Activated naive CD4-positive, alpha-beta T cell treated with anti-CD3 and anti-CD28 coated beads, Interleukin-2, amount 50 U/mL, for 16 hours (primary cell): ENCODE measurements at places on chromosomes 2 and 18.

DNA sequence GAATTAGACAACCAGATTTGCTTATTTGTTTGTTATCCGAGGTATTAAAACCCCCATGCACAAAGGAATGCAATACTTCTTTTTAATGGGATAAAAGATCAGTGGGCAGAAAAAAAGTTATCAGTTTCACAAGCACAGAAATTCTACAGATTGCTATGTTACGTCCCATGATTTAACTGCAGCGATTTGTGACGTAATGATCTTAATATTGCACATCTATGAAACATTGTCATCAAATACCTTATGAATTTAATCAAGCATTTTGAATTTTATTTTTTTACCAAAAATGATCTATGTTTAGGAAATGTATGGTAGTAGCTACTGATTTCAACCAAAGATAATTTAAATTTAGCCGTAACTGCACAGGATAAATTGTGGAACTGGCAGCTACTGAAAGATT is 138.9 kb downstream of the FHOD3 start:
- no peak for DNase-seq

GRCh38 chr2:222572751-222573174 is 83.1 kb downstream of the FARSB start:
- no peak for DNase-seq

DNA sequence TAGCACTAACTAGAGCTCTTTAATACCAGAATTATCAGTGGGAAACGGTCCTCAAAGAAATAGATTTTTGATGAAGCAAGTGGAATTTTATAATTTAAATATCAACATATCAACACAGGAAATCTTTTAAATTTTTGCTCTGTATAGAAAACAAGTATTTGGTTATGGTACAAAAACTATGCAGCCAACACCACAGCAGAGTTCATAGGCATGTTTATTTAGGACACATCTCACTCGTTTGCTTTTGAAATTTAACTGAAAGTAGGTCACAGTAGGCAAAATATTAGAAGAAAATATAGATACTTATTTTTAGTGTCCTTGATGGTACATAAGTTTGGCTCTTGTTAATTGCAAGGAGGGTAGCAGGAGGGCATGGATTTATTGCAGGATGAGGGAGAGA is 34.3 kb upstream of the TANC1 start:
- DNase-seq, result no peak

DNA sequence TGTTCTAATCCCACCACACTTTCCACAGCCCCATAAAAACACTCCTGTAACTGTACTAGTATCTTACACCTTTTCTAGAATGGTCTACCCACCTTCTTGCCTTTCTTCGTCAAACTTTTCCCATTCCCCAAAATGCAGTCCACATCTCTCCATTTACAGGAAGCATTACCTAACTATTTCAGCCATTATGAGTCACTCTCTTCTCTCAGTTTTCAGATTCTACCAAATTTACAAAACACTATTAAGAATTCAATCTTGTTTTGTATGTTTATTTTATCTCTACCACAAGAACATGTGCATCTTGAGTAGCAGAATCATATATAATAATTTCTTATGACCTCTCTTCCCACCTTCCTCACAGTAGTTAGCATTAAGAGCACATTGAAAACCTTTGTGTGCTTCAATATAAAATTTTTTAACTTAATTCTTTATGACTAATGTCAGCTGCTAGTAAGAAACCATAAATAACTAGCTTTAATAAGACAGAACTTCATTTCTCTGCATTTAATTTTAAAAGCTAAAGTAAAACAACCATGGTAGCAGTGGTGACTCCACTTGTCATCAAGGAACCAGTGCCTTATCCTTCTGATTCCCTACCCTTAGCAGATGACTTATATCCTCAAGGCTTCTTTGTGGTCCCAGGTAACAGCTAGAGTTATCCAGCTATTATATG is 56.6 kb upstream of the MAP2 start:
- DNase-seq, result no peak

DNA sequence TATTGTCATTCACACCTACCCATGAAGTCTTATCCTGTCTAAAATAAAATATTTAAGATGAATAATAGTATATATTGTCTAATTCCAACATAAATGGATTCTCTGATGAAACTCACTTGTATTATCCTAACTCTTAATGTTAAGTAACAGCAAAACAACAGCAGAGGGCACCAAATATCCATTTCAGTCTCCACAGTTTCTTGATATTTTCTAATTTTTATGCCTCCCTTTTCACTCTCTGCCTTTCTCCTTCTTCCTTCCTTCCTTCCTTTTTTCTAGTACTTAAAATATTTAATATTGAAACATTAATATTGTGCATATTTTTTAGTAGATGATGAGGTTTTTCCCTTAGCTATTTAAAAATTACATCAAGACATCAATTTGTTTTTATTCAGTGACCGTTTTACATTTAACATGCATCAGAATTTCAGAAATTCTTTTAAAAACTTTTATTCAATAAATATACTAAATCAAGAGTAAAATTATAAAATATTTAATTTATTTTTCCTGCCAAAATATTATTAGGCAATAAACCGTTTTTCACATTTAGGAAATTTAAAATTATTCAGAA is 97.6 kb downstream of the WDR7 start:
- DNase-seq, result no peak

- DNase-seq, result no peak
These were observed 77.7 kb upstream of the FBXO11 start for GRCh38 chr2:47984041-47984440.

GRCh38 chr18:62249478-62250097 is 62.5 kb downstream of the RELCH start:
- DNase-seq, result peak; percentile 72

- DNase-seq, result no peak
These were observed 336.6 kb downstream of the SMAD2 start for GRCh38 chr18:47593744-47594472.

DNA sequence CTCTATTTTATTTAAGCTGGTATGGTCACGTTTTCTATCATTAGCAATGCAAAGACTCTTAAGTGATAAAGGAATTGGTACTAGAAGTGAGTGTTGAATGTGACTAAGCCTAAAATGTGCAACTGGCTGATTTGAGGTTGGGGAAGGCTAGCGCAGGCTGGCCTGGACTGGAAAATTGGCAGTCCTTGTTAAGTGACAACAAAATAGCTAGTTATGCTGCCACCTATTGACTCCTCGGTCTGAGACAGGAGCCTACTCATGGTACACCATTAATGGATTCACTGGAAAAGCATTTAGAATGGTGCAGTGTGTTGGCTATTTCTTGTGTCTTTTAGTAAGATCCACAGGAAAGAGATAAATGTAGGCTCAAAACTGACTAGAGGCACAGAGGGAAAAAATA is 5.7 kb upstream of the WIPF1 start:
- DNase-seq, result peak; percentile 49

GRCh38 chr2:208047840-208048239 is 22.5 kb upstream of the PLEKHM3 start:
- DNase-seq, result no peak

DNA sequence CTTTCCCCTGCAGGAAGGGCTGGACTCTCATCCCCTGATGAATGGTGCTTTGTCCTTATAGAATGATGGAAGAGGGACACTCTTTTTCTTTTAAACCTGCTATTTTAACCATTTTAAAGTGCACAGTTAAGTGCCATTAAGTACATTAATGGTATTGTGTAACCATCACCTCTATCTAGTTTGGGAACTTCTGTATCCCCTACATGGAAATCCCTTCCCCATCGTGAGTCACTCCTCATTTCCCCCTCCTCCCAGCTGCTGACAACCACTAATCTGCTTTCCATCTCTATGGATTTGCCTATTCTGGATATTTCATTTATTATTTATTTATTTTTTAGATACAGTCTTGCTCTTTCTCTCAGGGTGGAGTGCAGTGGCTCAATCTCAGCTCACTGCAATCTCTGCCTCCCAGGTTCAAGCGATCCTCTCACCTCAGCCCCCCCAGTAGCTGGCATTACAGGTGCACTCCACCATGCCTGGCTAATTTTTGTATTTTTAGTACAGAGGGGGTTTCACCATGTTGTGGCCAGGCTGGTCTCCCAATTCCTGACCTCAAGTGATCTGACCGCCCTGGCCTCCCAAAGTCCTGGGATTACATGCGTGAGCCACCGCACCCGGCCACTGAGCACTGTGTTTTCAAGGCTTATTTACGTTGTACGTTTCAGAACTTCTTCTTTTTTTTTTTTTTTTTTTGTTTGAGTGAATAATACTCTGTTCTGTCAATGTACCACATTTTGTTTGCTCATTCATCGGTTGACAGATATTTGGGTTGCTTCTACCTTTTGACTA is 15.8 kb downstream of the DGKD start:
- no peak for DNase-seq

DNA sequence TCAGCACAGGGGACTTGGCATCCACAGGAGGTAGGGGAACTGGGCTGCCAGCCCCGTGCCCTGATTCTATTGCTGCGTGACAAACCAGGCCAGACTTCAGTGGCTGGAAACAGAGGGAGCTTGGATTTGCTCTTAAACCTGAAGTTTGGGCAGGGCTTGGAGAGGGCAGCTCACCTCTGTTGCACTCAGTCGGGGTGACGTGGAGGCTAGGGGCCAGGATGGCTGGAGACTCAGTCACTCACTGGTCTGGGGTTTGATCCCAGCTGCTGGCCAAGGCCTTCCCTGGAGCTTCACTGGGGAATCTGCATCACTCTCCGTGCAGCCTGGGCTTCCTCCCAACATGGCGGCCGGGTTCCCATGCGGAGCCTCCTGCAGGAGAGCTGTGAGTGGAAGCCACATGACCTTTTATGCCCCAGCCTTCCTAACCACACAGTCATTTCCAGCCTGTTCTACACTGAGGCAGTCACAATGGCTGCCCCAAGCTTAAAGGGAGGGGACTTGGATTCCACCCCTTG is 175.2 kb upstream of the HDAC4 start:
- DNase-seq, result no peak

DNA sequence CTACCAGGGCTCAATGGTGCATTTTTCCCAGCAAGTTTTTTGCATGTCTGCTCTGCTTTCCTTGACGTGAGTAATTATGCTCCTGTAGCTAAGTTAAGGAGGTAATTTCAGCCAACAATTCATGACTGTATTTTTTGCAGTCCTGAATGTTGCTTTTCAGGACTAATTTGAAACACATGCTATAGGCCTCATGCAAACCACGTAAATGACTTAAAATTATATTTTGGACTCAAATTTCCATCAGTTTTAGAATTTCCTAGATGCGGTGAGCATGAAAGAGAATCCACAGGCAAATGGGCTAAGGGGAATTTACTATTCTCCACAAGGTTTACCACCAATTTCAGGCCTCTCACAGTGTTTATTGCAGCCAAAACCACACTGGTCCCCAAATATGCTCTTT is 589.9 kb upstream of the LRRTM1 start:
- DNase-seq, result no peak

- DNase-seq, result no peak
These were observed 445.1 kb upstream of the SPRED2 start for GRCh38 chr2:65877331-65878010.

GRCh38 chr2:182055993-182056392 is 70.3 kb downstream of the PPP1R1C start:
- no peak for DNase-seq

DNA sequence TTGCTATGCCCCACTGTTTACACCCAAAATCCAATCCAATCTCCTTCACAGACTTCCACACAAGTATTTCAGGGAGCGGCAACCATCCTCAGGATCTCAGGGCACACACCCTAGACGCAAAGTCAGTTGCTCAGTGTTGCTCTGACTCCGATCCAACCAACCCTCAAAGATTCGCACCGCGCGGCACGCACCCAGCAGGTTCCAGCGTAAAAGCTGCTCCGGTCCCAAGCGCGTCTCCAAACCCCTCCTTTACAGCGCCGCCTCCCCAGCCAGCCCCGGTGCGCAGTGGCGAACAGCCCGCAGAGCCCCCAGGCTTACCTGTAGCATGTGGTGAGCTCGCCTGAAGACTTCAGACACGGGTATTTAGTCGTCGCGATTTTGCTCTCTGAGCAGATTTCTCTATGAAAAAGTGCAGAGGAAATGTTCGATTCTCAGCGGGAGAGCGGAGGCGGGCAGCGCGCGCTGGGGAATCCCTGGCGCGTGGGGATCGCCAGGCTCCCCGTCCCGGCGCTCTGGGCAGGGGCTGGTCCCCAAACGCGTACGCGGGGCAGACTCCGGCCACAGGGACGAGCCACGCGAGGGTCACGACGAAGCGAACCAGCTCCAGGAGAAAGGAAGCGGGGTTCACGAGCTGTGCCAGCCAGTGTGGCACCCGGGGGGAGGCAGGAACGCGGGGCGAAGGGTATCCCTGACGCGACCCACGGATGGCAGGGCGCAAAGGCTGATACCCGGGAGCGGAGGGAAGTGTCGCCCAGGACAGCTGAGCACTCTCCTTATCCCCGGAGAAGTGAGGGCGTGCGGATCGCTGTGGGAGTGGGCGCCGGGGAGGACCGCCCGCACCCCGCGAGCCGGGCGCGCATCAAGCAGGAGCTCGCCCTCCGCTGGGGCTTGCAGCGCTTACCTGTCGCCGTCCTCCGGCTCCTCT is 650 bp downstream of the CCBE1 start:
- DNase-seq, result no peak

DNA sequence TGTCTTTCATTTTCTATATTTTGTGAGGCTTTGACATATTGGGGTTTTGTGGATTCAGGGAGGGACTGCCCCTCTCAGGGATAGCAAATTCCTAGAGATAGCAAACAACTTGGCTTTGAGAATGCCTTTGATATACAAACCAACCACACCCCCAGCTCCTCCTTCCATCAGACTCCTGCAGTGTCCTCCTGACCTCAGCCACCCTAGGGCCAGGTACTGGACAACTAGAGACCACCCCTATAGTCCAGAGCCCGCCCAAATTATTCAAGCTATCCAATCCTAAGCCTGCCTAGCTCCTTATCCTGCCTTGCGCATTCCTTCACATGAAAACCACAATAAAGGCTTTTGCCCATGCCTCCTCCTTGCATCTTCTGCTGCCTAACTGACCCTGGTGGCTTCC is 22.9 kb upstream of the STAM2 start:
- no peak for DNase-seq

GRCh38 chr18:76445275-76445674 is 49.8 kb downstream of the ZNF516 start:
- DNase-seq, result no peak

DNA sequence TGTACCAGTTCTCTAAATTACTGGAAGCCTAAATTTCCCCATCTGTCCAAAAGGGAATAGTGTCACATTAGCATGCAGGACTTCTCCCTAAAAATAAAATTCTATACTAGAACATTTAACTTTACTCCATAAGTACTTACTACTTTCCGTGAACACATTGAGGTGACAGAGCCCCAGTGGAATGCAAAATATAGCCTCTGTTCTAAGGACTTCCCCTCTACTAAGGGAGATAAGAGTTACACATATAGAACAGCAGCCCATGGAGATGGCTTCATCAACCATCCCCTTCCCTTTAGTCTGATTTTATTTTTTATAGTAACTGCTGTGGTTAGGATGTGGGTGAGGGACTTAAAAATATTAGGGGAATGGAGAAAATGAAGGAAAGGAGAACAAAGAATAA is 68.9 kb upstream of the STPG4 start:
- DNase-seq, result no peak

DNA sequence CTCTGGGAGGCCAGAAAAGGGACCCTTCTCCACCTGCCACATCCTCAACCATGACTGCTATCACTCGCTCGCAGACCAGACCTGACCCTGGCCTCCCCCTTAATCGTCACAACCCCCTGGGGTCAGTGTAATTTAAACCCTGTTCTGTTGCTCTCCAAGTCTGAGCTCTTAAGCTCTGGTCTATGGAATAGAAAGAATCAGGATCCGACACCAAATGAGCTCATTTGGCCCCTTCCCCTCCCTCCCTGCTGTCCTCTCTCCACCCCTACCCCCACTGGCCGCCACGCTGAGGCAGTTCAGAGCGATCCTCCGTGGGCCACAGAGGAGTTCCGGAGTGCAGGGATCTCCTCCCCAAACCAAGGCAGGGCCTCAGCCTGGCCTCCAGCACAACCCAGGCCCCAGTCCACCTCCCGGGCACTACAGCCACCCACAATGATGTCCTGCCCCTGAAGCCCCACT is 5.3 kb downstream of the DNMT3A start:
- DNase-seq, result no peak
